NCI-H345 (cell line): ENCODE measurements at places on chromosomes 11 and 22.
A peak's percentile ranks its signal among the peaks of the same experiment; 100 is the strongest.

- peak; percentile 16 for DNase-seq
Observed at GRCh38 chr22:41092847-41093411, 537 bp downstream of the EP300 start.

DNA sequence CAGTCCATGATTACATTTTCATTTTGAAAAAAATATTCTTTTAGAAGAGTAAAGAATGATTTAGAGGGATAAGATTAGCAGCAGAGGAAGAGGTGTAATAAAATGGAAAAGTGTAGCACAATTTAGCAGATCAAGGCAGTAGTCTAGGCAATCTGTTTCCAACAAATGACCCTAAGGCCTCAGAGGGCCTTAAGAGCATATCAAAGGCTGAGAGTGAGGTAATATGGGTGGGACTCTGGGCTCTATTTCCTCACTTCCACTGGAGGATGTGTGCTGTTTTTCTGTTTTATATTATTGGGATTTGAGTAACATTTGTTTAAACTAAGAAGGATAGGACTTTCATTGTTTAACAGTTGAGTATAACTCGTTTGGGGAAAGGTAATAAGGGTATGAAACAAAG lies 28.8 kb downstream of the CCDC81 start:
- no peak for DNase-seq

GRCh38 chr11:73480677-73481076 lies 104.5 kb downstream of the RELT start:
- DNase-seq: no peak

- DNase-seq: no peak
Observed at GRCh38 chr11:76798671-76799065, 15.5 kb downstream of the TSKU start.

DNA sequence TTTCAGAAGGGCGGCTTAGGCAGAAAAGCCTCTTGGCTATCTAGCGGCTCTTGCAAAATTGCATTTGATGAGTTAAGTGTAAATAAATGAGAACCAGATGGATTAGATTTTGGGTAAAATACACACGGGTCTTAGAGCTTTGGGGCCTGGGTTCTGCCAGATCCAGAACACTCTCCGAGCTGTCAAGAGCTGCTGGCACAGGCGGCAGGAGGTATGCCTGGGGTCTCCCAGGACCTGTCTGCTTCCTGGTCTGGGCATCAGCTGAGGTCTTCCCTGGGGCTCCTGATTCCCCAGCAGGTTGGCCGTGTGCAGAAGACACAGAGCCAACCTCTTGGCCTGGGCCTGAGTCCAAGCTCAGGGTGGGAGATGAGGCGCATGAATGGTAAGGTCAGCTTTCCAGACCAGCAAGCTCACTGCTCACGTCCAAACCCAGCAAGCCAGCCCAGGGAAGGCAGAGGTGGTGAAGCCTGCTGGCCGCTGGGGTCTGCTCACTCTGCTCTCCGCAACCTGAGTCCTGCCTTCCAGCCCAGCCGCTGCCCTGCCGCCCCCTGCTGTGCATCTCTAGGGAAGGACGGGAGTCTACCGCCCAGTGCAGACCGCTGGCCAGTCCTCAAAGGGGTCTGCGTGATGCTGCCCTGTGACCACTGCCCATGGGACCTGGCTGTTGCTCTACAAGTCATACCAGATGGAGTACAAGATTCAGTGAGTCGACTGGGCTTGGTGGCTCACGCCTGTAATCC lies 44.9 kb downstream of the SCUBE1 start:
- DNase-seq: no peak

DNA sequence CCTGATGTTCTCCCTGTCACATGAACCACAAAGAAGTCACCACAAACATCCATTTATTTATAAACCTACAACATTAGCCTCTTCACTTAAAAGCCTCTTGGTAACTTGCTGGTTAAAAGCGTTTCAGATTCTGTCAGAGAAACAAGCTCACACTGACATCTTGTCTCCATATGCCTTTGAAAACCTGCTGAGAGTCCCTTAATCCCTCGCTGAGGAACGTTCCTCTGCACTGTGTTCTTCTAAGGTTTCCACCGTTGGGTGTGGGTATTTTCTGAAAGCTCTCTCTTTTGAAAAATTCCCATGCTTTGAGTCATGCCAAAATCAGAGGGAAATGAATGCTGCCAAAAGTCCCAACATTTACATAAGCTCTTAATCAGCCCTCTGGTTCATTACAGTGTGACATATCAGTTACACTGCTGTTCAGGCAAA lies 149.8 kb downstream of the CCDC34 start:
- no peak for DNase-seq

DNA sequence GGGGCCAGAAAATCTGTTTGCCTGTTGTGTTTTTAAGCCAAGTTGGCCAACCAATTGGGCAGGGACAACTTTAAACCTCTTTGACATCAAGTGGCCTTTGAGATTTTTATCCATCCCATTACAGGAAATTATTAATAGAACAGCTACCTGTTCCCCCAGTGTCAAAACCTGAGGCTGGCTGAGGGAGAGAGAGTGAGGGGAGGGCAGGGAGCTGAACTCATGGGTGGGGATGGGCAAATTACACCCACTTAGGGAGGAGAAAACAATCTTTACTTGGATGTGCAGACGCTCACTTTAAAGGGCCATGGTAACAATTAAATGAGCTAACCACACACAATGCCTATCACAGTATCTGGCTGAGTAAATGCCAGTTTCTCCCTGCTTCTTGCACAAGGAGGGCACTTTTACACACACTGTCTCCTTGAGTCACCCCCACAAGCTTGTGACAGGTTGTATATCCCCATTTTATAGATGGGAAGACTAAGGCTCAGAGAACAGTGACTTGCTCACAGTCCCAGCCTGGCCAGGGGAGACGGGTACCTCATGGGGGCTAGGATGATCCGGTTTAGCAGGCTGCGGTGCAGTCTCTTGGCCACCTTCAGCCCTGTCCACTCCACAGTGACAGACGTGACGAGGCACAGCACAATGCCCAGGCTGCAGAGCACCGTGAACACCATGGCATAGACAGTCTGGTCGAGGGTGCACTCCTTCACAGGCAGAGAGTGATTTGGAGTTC lies 17.8 kb upstream of the KCNJ11 start:
- DNase-seq: no peak
